T1000 (cell line): ENCODE measurements at places on chromosomes 1 and 21.

GRCh38 chr21:46607636-46608035 is 2.8 kb upstream of the S100B start:
- no peak for DNase-seq

DNA sequence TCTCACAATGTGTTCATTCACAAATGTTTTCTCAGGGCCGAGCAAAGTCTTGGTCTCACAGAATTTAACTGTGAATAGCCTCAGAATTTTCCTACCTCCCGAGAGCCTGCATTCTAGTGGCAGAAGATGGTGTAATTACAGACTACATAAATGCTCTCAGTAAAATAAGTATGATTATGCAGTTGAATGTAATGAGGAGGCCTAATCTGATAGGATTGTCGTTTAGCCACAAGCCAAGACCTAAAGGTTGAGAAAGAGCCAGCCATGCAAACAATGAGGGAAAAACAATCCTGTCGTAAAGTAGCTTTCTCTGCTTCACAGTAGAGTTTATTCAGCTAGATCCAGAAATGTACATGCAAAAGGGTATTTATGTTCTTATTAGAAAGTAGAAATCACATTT is 607.8 kb upstream of the B3GALT2 start:
- DNase-seq, result no peak

DNA sequence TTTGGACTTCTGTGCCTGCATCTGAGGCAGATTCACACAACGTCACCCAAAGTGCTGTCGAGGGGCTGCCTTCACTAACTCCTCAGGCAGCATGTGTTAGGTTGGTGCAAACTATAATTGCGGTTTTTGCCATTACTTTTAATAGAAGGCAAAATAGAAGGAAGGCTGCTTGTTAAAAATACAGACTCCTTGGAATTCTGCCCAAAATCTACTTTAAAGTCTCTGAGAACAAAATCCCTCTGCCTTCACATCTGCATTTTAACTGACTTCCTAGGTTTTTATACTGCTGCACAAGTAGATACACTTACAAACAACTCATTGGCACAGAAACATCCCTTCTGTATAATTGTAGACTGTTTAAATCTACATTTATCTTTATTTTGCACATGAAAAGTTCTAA is 41.3 kb upstream of the SLC19A2 start:
- no peak for DNase-seq

DNA sequence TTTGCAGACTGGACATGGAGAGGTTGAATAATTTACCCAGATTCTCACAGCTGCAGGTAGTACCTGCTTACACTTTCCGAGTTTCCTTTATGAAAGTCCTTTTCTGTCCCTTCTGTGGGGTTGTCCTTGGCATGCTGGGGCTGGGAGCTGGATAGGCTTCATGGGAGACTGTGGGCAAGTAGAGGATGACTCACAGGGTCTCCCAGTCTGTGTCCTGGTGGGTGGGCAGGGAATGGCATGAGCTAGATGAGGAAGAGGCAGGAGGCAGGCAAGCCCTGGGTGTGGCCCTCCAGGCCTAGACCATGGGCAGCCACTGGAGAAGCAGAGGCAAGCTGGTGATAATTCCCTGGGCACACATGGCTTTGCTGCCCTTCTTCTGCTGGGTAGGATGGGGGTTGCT is 80.6 kb downstream of the NAV1 start:
- DNase-seq, result no peak

DNA sequence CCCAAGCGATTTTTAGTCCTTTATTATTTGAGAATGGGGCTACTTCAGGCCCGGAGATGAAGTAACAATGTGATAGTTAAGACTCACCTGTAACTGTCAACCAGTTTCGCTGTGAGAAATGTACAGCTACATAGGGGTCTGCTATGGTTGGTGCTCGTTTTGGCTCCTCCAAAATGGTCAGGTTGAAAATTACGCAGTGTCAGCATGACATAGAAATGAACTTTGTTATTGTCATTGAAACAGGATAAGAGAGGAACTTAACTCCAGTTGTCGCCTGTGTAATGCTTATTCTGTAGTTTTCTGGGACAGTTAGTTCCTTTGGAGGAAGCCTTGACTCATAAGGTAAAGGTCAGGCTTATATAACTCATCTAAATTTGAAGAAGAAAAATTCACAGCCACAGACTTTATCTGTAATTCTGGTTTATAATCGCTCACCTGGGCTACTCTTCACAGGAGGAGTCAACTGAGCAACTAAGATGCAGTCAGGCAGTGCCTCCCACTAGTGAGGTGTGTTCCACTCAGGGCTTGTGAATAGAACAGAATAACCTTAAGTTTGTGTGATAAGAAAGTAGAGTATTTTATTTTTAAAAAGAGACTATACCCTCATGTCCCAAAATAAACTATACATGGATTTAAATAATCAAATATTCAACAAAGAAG is 130.9 kb downstream of the CD247 start:
- DNase-seq, result no peak

DNA sequence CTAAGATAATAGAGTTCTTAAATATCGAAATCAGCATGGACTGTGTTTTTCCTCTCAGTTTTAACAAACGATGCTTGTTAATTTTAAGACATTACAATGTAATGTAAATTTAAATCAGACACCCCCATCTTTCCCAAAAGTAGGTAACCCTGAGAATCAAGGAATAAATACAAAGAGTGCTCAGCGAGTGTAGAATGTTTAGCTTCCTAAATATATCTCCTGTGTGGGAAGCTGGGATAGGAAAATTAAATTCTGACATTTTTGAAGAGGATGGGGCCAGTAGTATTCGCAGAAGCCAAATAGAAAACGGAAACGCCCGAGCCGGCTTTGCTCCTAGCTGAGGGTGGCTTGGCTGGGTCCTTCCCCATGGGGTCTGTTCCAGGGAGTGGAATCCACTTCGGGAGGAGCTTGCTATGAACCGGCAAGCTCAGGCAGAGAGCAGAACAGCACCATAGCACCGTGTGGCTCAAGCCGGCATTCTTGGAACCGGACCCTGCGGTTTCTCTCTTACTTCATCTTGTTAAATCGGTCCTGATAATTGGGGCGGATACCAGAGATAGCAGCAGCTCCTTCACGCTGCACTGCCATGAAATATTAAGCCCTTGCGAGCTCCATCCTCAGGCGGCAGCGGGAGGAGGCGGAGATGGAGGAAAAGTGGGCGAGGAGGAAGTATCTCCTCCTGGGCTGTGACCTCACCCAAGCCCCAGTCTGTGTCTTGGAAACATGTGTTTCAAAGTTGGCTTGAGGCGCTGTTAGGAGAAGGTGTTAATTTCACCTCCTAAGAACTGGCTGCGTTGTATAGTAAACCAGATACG is 24.9 kb downstream of the MAP3K7CL start:
- DNase-seq, result no peak

DNA sequence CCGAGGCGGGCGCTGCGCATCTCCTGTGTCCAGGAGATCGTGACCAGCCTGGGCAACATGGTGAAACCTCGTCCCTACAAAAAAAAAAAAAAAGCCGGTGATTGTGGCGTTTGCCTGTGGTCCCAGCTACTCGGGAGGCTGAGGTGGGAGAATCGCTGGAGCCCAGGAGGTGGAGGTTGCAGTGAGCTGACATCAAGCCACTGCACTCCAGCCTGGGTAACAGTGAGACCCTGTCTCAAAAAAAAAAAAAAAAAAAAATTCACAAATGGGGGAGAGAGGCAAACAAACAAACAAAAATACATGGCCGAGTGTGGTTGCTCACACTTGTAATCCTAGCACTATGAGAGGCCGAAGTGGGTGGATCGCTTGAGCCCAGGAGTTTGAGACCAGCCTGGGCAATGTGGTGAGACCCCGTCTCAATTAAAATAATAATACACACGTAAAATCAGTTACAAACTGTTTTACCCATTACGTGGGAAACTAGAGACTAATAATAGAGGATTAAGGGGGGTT is 758 bp downstream of the TATDN3 start:
- no peak for DNase-seq

DNA sequence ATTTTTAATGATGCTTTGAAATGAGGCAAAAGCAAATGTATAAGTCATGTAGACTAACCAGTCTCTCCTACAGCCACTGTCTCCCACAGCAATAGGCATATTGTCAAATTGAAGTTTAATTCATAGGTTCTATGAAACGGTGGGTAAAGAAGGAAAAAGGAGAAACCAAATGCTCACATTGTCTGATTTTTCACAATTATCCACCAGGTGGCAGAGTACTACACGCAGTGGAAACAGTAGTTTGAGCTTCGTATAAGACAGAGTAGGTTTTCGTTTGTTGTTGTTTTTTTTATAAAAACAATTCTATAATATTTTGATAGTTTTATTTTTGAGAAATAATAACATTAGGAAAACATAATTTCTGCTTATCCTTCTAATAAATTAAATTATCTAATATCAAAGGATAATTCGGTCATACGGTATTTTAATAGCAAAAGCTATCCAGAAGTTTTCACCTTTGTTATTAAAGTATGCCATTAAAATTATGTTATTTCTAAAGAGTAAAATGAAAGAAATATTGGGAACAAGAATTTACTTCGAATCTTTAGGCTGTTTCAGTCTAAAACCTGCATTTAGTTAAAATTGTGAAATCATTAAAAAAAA is 39.1 kb downstream of the TYW3 start:
- DNase-seq, result no peak

- DNase-seq, result no peak
Measured at GRCh38 chr1:219236933-219237610, 63.4 kb downstream of the LYPLAL1 start.

- no peak for DNase-seq
Measured at GRCh38 chr1:207971331-207972219, 60.6 kb upstream of the CD34 start.

DNA sequence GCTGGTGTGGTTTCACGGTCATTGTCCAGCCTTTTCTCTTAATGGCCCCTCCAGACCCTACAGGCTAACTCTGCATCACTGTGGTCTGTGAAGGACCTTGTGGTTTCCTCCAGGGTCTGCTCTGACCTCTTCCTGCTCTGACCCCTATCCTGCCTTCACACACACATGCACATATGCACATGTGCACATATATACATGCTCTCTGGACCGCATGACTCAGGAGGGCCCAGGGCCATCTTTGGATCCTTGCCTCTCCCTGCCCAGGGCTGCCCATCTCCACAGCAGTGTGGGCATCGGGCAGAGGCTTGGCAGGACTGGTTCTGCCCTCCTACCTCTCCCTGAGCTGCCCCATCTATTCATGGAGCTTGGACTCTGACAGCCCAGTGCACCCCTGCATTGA is 510.9 kb downstream of the PTPRU start:
- DNase-seq, result no peak

DNA sequence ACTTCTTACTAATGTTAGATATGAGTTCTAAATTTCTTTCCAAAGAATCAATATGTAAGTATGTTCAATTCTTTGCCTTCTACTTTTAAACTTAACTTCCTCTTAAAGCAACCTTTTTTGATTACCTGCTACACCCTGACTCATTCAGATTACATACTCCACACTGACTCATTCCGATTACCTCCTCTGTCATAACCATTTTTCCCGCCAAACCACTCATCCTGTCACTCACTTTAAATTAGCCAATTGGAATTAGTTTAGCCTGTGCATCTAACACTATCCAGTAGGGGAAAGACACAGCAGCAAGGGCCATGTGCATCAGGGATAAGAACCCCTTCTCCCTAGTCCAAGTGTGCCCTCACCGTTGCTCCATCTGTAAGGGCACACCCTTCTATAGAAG is 815.5 kb downstream of the BRINP3 start:
- DNase-seq, result no peak

DNA sequence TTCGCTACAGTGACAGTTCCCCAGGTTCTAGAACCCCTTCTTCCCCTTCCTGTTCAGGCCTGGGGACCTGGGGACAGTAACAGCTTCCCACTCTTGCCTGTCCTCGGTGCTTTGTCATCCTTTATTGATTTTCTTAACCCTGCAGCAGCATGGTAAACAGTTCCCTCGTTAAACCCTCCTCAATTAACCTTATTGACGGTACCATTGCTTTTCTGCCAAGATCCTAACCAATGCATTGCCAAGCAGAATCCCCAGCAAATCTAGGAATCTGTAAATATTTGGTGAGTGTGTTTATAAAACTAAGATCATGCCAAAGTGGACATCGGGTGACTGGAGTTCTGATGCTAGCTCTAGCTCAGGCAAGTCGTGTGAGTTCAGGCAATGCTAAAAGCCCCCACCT is 99.6 kb upstream of the KAZN start:
- no peak for DNase-seq

DNA sequence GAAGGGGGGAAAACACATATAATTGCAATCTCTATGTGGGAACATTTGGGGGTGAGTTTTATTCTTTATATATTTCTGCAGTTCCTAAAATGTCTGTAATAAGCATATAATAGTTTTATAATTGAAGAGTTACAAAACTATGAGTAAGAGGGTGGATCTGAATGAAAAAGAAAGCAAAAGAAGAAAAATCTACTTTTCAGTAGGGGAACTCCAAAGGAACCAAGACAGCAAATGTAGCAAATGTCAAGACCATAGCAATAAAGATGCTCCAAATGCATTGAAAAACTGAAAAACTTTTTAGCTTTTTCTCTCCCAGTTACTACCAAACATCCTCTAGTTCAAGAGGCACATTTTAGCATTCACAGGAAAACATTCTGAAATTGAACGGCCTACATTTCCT is 434.8 kb downstream of the LMO4 start:
- DNase-seq, result no peak

DNA sequence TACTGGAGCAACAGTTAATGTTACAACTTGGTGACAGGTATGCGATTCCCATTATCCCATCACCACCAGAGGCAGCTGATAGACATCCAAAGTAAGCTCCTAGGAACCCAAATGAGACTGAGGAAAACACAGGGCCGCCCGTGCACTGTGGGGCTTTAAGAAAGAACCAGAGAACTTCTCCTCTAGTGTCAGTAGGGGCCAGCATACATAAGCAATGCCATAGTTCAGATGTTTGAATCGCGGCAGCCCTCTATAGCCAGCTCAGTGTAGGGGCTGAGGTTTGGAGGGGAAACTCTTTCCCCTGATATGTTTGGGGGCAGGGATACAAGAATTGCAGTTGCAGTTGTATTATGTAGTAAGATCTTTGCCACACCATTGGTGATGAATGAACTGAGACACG is 593.3 kb upstream of the NCAM2 start:
- no peak for DNase-seq

GRCh38 chr1:111920221-111921024 is 69.0 kb downstream of the KCND3 start:
- DNase-seq, result no peak

- DNase-seq, result no peak
Measured at GRCh38 chr1:177469519-177469918, 298.8 kb downstream of the BRINP2 start.

- DNase-seq, result no peak
Measured at GRCh38 chr1:111737216-111738132, 1.7 kb downstream of the INKA2 start.
